ENCODE measurements at places on chromosomes 4 and X.

DNA sequence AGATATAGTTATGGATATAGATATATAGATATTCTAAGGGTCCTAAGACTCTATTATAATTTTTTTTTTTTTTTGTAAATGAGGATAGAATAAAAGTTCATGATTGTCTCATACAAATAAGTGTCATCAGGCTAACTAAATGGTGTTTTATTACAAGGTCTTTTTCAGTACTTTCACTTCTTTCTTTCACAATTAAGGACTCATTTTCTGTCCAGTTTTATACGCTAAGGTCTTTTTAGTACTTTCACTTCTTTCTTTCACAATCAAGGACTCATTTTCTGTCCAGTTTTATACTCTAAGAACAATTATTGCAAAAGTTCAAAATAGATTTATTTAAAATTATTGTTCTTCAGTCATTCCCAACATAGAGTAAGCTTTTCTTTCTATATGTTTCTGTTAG is 32.7 kb downstream of the RUFY3 start:
- DNase-seq: no peak

DNA sequence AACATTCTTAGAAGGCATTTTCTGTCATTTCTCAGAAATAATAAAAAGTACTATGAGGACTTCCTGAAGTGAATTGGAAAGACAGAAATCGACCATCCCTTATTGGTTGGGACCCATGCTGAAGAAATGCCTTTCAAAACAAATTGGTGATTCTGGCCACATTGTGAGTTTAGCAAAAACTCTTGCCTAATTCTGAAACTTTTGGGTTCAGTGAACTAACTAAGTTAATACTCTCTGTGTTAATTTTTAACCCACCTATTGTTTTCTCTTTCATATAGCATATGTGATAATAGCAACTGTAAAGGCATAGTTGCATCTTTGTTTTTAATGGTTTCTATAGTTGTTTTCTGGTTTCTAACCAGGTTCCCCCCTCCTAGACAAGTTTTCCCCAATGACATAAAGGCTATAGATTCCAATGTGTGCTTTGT is 129.3 kb upstream of the FAT1 start:
- no peak for DNase-seq

DNA sequence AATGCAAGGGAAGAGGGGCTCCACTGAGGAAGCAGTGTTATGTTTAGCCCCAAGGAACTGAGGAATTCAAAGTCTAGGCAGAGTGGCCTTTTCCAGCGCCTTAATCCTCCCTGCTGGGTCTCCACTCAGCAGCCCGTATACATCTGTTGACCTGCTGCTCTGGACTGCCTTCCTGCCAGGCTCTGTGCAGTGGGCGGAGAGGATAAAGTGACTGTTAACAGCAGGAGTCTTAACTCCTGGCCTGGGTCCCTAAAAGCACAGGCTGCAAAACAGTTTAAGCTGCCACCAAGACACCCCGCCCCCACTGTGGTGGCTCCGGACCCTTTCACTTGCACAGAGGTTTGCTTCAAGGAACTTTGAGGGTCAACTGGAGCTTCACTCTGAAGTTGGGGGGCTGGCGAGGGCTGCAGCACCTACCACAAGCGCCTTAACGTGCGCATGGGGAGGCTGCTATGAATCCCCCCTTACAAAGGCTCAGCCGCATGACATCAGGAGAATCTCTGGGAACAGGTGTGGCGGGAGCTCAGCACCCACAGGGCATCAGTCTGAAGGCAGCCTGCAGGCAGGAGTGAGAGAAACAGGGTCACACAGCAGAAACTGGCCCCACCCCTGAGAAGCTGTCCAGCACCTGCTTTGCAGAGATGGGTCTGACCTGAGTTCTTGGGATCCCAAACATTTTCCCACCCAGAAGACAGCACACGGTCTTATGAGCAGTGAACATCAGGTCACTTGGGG is 358.2 kb upstream of the GATB start:
- DNase-seq: no peak

DNA sequence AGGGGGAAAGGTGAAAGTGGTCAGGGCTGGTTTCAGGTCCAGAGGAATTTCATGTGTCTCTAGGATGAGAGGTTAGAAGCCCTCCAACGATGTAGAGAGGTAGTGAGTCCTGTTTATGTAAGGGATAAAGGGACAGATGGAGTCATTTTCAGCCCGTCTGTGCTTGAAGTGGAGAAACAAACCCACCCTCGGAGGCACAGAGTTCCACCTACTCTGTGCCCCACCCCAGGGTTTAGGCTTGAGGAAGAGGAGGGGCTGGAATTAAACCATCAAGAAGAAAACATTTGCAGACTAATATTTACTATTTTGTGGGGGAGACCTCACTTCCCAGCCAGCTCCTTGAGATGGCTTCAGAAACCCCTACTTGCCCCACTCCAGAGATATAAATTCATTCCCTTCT is 868 bp upstream of the GNL3L start:
- no peak for DNase-seq

DNA sequence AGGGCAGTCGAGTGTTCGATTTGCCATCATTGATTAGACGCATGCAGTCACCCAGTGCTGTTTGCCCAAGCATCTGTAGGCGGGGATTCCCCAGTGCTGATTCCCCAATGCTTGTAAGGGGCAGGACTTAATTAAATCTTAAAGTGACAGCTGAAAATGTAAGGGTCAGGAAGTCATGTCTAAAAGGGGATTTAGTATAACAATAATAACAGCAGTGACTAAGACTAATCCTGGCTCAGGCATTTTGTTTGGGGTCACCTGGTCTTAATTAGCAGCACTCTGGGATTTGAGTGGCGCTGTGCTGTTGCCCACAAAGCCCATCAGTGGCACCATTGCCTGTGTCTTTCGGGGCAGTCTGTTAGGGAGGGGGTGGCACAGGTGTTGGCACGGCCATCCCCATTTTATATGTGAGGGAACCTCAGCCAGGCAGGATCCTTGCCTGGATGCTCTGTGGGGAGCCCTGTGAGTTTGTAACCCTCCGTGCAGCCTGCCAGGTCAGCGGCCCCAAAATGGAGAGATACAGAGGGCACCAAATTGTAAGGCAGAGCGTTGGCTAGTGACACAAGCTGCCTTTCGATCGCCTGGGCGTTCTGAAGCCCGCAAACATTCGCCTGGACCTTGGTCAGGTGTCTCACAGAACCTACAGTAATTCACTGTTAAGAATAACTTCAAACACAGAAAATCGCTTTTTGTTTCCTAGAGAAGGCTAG is 146.7 kb downstream of the TBL1X start:
- DNase-seq: no peak

DNA sequence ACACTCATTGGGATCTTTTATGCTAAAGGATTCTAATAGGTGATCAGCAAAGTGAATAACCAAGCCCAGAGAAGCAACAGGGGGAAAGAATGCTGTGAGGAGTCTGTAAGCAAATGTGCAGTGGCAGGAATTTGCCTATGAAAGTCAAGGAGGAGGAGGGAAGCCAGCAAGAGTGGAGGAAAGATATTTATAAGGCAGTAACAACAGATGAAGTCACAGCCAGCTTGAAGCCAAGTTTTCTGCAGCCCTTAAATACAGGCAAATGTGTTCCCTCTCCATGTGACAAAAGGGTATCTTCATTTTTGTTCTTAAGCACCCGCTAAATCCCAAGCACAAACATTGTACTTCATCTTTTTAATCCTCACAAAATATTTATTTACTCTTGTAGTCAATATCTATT is 275.0 kb upstream of the CLNK start:
- no peak for DNase-seq

DNA sequence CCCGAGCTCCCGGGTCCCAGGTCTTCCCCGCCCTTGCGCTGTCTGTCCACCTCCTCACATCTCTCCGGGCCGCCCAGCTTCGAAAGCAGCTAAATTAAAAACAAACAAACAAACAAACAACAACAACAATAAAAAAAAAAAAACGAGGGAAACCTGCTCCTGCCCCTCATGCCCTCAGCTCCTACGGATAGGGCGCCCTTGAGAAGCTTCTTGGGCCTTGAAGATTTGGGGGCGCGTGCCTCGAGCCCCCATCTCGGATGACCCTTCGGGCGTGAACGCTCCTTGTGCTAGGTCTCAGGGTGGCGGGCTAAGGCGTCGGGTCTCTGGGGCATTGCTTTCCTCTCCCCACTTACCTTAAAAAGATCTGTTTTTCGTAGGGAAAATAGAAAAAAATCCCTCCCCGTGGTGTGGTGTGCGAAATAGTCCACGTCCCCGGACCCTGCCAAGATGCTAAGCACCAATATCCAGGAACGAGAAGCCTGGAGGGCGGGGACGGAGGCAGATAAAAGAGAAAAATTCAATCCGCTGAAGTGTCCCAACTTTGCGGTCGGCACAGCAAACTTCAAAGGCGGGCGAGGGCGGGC is 603 bp downstream of the NDNF start:
- no peak for DNase-seq

GRCh38 chr4:14254252-14254651 is 626.7 kb upstream of the BOD1L1 start:
- DNase-seq: no peak

DNA sequence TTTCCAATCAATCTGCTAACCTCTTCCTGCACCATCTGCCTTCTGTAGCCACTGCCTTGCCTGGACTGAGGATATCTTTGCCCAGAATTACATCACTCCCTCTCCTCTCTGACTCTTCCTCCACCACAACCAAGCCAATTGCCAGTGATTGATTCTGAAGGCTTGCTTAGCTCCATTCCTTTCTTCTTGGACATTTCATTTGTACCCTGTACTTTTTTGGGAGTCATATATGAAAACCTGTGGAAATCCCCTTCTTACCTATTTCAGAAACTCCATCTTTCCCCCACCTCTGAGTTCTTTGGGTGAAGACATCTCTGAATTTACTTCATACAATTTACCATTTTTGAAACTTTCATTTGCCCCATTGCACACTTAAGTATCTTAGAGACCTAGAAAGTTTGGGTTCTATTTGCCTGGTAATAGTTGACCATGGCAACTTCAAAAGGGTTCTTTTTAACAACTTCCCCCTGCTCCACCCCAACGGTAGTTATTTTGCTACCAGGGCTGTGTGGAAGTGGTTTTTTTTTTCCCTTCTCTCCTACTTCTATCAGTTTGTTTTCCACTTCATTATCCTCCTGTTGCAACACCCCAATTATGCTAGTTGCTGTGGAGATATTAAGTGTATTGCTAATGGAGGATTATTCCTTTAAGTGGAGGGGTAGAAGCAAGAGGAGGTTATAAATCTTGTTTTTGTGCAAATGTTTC is 14.3 kb downstream of the SGMS2 start:
- no peak for DNase-seq

DNA sequence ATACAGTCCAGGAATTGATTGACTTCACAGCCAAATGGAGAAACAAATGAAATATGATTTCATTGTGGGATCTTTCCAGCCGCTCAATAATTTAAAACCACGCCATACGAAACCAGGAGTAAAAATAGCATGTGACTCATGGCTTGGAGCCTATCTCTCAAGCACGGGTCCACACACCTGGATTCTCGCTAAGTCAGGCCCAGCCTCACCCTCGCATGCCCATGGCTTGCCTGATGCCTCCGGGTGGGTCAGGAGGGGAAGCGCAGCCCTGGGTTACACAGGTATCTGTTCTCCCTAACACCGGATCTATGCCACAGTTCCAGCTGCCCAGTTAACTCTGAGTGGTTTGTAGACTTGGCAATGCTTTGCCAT is 5.6 kb upstream of the ABLIM2 start:
- no peak for DNase-seq

GRCh38 chr4:10023050-10023419 is 1.7 kb upstream of the SLC2A9 start:
- no peak for DNase-seq

- no peak for DNase-seq
Observed at GRCh38 chrX:43469391-43470054, 186.6 kb upstream of the MAOA start.

DNA sequence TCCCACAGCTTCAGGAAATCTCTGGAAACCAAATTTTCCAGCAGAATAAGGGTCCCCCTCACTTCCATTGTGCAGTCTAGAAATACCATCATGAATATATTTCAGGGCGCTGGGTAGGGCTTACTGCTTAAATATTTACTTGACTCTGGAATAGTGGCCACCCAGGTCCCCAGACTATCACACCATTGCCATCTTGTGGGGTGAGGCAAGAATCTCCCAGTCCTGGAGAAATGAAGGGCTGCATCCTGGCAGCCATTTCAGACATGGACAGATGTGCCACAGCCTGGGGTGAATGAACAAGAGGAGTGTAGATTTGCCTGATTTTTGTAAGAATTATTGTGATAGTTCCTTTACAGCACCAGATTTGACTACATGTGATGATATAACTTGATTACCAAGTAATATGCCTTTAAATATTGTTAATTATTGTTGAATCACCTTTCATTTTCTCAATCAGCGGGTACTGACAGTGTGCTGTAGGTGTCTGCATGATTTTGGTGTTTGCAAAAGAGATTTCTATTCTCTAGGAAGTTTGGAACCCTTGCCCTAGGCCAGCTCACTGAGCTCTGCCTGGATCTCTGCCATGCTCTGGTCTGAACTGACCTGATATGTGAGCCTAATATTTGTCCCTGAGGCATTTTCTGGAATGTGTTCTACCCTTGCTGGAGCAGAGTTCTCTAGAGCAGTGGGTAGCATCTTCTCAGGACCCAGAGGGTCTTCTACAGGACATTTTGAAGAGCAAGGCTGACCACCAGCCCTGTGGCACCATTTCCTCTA is 183.4 kb downstream of the KIT start:
- no peak for DNase-seq

- no peak for DNase-seq
Observed at GRCh38 chr4:169773889-169774288, 16.1 kb upstream of the HPF1 start.

DNA sequence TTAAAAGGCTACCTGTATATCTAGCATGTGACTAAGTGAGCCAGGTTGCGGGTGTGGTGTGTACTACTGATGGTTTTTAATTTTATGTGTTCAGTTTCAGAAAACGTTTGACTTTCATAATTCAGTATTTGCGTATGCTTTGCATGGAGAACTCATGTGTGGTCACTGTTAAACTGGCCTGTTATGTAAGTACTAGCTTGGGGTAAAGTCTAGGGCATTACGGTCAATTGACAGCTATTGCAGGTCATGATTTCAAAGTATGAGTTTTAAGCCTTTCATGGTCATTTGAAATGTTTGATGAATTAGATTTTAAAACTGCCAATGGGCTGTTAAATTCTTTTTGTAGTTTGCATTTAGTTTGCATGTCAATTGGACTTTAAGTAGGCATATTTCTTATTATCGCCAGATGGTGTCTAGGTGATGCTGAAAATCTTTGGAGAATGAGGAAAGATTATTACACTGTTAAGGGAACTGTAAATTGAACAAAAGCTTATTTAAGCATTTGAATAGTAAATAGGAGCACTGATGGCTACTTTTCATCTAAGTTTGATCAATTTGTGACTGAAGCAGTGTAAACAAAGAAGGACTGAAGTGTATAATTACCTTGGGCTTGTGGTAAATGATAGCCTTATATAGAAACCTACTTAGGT is 563.4 kb downstream of the DACH2 start:
- DNase-seq: no peak

- no peak for DNase-seq
Observed at GRCh38 chr4:147049946-147050345, 104.3 kb upstream of the TTC29 start.

- DNase-seq: no peak
Observed at GRCh38 chrX:6446582-6446981, 88.3 kb downstream of the VCX3A start.

DNA sequence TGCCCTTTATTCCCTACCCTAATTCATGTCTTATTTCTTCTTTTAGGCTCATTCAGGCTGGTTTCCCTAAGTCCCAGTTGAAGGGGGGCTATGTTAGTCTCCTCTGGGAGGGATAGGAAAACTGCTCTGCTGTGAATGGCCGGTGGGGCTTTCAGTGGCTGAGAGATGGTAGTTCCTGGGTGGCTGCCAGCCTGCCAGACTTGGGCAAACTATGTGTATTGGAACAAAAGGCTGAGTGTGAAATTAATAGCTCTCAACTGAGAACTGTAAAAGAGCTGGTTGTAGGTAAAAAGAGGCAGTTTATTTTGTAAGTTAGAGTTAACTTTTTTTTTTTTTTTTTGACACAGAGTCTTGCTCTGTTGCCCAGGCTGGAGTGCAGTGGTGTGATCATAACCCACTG is 28.8 kb downstream of the ARHGAP10 start:
- no peak for DNase-seq
